ENCODE measurements at places on chromosomes 7 and 10. TPM values are rescaled to one million over a fixed set of nuclear protein-coding genes. Genes with fewer than 3 reads are reported as not detected.

DNA sequence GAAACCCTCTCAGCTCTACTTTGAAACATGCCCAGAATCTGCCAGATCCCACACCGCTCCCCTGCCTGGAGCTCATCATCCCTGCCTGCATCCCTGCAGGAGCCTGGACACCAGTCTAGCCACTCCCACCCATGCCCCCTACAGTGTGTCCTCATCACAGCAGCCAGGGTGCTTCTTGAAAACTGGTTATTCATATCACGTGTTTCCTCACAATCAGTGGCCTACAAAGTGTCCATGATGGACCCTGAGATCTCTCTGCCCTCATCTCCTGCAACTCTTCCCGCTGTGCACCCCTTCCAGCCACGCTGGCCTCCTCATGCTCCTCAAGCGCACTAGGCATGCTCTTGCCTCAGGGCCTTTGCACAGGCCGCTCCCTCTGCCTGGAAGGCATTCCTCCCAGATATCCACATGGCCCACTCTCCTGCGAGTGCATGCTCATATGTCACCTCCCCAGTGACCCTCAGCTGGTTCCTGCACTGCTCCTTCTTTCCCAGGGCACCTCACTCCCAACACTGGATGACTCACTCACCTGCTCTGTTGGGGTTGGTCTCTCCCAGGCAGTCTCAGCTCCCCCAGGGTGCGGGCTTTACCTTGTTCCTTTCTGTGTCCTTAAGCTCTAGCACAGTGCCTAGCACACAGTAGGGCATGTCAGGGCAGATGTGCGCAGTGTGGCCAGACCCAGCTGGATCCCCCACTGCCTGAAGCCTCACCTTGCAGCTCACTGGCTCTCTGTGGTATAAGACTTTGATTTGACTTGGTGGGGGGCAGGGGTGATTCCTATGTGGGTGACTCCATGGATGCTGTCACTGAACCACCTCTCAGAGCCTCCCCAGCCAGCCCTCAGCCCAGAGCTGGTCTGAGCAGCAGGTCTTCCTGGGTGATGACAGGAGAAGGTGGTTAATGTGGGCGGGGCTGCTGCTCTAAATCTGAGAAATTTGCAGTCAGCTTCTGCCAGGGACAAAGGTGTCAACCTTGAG, 37.3 kb downstream of the CDH23 start:
- no peak for DNase-seq

- DNase-seq: no peak
Measured at GRCh38 chr7:100521076-100521475, 17.9 kb upstream of the AGFG2 start.

DNA sequence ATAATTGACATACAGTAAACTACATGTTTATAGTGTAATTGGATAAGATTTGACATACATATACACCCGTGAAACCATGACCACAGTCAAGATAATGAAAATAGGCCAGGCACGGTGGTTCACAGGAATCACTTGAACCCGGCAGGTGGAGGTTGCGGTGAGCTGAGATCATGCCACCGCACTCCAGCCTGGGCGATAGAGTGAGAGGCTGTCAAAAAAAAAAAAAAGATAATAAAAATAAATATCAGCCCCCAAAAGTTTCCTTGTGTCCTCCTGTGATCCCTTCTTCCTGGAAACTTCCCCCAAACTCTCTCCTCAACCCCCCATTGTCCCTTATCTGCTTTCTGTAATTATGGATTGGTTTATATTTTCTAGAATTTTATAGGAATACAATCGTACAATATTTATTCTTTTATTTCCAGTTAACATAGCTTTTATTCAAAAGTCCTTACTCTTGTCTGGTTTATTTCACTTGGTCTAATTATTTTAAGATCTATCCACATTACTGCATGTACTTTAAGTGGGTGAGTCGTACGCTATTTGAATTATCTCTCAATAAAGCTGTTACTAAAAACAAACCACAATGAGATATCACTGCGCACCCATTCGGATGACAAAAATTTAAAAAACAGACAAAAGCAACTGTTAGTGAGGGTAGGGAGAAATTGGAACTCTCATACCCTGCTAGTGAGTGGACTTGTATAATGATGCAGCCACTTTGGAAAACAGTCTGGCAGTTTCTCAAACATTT, 30.1 kb upstream of the TNPO3 start:
- no peak for DNase-seq

- no peak for DNase-seq
Measured at GRCh38 chr7:108203537-108203936, 73.4 kb upstream of the LAMB4 start.

GRCh38 chr7:98414205-98414900, 13.5 kb upstream of the BAIAP2L1 start:
- DNase-seq: no peak

- no peak for DNase-seq
Measured at GRCh38 chr10:121313119-121313875, 284.9 kb downstream of the FGFR2 start.

DNA sequence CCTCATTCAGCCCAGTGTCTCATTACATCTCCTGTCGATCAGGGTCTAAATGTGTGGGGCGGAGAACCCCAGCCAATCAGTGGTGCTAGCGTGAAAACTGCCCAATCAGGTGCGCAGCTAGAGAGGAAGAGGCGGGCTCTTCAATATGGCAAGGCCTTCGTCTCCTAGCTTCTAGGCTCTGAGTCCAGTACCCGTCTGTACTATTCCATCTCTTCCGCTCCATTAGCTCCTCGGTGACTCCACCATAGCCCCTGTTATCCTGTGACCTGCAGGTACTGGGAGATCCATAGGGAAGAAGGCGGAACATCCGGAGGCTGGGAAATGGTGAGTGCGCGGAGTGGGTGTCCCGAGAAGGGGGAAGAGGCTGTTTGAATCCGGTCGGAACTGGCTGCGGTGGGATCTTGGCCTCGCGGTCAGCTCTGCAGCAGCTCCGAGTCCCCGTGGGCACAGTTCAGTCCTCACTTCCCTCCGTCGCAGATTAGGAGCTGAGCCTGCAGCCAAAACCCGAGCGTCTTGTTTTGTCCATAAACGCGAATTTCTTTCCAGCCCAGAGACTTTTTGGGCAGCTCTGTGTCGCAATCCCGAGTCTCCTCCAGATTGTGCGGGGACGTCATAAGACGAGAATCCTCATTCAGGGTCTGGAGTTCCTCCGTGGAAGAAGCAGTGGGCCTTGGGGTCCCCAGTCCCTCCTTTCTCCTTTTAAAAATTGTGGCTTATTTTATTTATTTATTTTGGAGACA, at the start of gene ZNF727:
Gene ZNF727, plus strand, starts transcription at position 134 of the 740 bp plus-strand sequence. Its CDS starts 188 bp downstream, at position 322.
- DNase-seq: no peak

DNA sequence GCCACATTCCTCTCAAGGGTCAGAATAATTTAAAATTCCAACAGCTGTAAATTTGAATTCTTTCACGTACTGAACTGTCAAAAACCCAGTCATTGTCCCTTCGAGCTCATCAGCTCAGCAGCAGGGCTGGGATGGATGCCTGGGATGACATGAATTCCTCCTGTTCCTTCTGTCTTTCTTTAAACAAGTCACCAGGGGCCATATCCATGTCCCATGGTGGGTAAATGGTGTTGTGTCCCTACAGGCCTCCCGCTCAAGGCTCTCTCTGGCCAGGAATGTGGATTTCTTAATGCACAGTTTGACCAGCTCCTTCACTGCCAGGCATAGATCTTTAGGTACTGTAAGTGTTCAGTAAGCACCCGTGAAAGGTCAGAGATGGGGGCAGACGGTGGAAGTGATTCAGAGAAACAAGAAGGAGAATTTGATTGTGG, 13.8 kb upstream of the TECPR1 start:
- peak; percentile 53 for DNase-seq

GRCh38 chr7:19610194-19610943, 98.5 kb downstream of the POLR1F start:
- no peak for DNase-seq

GRCh38 chr10:72487521-72487920, 132.8 kb upstream of the DNAJB12 start:
- DNase-seq: no peak

Gene GHRHR
- not detected for total RNA-seq

Gene GJD4
- not detected for total RNA-seq

Gene UCN3
- total RNA-seq: not detected

Gene COL28A1
- not detected for total RNA-seq

Measured in GM23248 (cell line).